ENCODE measurements at places on chromosomes 7 and 10.

DNA sequence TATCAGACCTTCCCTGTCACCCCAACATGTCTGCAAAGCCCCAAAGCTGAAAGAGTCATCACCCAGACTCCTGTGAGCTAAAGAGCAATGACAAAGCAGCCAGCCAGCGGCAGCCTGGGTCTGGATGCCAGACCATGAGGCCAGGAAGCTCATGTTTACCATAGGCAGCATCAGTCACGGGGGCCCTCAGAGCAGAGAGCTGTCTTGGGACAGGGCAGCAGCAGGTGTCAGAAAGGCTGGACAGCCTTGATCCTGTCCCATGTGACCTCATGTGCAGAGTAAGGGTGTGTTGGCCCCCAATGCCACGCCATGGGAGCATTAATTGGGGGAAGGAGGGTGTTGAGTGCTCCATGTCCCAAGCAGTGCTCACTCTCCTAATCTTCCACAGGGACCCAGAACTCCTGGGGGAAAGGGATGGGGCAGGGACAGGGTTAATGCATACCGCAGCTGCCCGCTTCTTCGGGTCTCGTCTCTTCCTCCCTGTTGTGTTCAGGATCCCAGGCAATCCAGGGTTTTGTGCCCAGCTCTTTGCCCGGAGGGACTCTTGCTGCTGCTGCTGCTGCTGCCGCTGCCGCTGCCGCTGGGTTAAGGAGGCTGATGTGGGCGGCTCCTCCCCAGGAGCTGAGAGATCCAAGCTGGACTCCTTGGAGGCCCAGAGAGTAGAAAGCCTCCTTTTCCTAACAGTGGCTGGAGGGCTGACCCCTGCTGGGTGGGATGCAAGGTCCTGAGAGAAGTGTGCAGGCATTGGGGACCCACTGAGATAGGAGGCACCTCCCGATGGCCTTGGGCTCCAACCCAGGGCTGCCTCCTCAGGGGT is 7.1 kb downstream of the CCDC201 start:
- DNase-seq, result peak; percentile 55

DNA sequence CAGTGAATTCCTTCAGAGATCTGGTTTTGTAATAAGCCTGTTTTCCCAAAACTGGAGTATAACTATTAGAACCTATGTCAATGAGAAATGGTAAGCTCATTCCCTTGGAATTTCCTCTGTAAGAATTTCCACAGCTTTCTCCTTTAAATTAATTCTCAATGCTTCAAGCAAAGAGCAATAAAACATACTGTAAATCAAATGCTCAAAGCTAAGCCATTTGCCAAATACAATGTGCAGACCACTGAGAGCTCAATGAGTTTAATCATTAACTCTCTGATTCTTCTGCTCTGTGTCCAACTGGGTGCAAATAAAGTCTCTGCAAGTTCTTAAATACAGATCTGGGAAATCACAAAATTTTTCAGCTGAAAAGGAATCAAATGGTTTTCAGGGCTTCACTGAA is 227.6 kb upstream of the IMMP2L start:
- DNase-seq, result no peak

DNA sequence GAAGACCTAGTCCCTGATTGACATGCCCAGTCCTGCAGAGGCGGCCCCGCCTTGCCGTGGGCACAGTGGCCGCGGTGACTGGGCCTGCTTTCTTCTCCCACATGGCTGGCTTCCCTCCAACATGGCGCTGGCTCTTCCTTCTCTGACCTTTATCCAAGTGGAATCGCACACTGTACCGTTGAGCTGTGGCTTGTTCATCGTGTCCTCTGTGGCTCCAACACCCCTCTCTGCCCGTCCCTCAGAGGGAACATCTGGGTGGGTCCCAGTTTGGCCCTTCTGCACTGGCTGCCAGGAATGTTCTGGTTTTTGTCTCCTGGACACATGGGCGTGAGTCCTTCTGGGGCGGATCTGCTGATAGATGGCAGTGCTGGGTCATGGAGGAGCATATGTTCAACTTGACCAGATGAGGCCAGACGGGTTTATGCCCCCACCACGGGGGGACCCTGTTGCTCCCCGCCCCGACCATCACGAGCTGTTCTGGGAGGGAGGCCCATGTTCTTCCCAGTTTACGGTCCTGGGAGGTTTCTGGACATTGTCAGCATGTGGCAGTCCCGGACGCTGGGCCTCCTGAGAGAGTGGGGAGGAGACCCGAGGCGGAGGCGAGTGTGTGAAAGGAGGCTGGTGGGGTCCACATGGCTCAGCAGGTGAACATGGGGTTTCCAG is 63.5 kb downstream of the LHPP start:
- peak; percentile 47 for DNase-seq

- DNase-seq, result no peak
Measured at GRCh38 chr7:157274991-157275427, 61.8 kb upstream of the DNAJB6 start.

DNA sequence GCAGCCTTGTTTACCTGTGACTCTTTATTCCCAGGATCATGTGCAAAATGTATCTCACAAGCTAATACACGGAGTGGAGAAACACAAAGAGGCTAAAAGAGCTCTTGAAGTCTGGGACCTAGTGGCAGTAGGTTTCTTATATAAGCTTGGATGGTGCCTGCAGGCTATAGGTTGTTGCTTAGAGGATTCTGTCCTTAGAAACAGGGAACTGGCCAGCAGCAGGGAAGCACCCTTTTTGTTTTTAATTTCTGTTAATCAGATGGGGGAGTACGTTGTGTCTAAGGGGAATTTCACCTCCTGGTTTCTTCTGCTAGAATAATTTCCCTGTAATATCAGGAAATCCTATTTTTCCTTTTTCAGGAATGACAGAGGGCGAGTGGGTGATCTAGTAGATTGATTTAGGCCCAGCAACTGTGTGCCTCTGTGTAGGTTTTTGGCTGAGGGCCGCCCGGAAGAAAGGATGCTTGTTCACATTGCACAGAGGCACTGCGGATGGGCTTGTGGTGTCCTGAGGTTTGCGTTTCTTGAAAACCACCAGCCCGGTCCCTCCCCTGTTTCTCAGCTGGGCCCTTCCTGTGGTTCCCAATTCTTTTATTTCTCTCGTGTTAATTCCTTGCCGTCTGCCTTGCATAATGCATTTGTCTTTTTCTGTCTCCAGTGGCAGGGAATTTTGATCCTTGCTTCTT is 158.0 kb downstream of the CAMK1D start:
- no peak for DNase-seq

DNA sequence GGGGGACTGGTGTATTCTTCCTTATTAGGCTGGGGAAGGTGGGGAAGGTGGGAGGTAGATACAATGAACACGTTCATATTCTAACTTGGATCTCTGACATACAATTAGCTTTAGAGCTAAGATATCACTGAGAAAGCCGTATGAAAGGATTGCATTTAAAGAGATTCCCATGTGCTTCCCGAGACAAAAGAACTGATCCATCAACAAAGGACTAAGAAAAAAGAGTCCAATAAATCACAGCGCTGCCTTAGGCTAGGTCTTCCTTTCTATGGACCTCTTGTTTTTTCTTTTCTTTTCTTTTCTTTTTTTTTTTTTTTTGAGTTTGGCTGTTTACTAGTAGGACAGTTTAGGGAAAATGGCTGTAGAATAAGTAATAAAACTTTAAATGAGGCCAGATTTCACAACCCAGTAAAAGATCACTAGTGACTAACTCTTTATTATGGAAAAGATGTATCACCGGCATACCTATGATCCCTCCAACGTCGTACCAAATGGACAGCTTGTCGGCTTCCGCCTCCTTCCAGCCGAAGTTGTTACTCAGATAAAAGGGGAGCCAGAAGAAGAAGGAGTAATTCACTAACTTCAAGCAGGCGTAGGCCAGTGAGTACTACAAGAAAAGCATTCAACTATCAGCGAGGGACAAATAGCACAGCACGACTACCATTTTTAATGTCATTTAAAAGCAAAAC is 50.0 kb downstream of the SLC37A3 start:
- peak; percentile 43 for DNase-seq

Data from foreskin fibroblast (primary cell).